Activated T-cell treated with anti-CD3 and anti-CD28 coated beads, Interleukin-2, amount 50 U/mL, for 1 hour (primary cell): ENCODE measurements at places on chromosomes 5 and 9.
A peak's percentile ranks its signal among the peaks of the same experiment; 100 is the strongest.

DNA sequence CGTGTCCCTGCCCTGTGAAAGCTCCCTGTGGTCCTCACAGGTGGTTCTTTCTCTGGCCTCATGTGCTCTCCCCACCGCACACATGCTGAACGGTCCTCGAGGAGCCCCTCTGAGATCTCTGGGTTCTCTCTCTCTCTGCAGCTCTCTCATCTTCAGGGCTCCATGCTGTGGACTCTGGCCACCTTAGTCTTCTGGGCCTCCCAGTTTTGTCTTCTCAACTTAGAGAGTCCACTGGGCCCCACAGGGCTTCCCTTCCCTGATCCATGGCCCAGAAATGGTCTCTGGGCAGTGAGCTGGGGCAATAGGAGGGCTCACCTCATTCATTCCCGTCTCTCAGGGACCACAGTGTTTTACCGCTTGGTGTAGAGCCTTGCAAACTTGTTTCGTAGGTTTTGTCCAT, 26.4 kb downstream of the FGD3 start:
- DNase-seq, result no peak

DNA sequence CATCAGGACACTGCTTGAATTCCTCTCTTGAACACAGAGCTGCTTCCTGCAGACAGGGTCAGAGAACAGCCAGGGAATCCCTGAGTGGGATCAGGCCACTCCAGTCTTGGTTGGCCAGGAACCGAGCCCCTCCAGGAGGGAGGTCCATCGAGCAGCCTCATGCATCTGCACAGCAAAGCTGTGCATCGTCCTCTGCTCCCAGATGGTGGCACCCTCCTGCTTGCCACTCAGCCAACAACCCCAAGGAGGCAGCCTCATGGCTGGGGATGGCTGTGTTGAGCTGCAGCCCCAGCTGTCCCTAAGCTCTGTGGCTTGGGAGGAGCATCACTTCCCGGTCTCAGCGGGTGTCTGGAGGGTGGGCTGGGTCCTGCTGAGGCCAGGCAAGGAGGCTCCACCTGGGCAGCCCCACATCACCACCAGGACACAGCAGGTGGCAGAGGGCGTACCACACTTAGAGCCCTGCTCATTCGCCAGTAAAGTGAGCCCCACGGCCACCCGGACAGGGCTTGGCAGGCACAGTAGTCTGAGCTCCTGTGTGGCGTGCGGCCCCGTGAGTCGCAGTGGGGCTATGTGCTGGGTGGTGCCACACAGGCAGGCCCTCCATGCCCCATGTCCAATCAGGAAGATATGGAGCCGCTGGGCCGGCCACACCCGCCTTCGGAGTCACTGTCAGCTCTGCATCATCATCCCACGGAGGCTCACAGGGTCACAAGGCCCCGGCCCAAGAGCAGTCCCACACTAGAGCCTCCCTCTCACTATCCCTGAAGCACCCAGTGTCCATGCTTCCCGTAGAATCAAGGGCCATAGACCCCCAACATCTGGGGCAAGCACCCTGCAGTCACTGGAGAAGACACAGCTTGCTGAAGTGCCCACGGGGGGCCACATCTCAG, 11.9 kb downstream of the LPCAT1 start:
- DNase-seq, result peak; percentile 14

GRCh38 chr5:32687499-32687831, 23.7 kb upstream of the NPR3 start:
- no peak for DNase-seq

GRCh38 chr5:135446206-135446605, 942 bp downstream of the DCANP1 start:
- no peak for DNase-seq

- peak; percentile 49 for DNase-seq
These were observed 473 bp downstream of the IRGM start for GRCh38 chr5:150846654-150847333.

DNA sequence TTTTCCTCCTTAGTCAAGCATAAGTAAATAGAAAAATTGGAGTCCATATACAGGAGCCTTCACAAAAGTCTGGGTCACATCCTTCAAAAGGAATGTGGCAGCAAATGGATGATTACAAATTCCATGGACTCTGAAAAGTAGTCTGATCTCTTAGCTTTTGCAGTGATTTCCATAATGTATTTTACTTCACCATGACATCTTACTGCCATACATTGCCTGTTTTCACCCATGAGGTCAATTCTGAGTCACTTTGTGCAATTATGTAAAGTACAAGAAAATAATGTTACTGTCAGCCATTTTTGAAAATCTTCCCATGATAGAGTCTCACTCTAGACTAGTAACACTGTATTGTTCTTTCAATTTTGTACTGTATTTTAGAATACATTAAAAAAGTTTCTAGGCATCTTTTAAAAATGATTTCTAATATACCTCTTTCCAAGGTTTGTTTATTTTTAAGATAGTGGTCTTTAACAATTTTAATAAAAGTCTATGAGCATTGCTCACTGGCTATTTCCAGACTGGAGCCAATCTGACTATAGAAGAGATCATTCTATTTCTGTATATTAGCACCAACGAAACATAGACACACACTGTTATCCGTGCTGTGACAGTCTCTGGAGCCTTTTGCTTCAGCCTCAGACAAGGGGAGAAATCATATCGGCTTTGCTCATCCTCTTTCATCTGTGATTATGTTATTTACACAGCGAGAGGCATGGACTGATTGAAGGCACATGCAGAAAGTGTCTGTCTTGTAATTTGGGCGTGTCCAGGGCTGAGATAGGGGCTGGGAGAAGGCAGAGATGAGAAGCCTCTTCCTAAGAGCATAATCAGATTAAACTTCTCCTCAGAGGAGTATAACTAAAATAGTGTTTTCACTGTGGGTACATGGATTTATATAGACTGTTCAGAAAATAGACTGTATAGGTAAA, 22.9 kb upstream of the ACTBL2 start:
- no peak for DNase-seq

- DNase-seq, result peak; percentile 53
These were observed 38.7 kb downstream of the NLN start for GRCh38 chr5:65760504-65761275.
